AG08395 (cell line): ENCODE measurements at places on chromosomes 16 and 17.

GRCh38 chr17:43439041-43439440 lies 40.2 kb downstream of the ARL4D start:
- DNase-seq: no peak

- DNase-seq: no peak
Observed at GRCh38 chr17:5263441-5263840, 18.6 kb upstream of the RABEP1 start.

GRCh38 chr16:85245307-85246172 lies 133.3 kb upstream of the CIBAR2 start:
- peak; percentile 76 for DNase-seq

DNA sequence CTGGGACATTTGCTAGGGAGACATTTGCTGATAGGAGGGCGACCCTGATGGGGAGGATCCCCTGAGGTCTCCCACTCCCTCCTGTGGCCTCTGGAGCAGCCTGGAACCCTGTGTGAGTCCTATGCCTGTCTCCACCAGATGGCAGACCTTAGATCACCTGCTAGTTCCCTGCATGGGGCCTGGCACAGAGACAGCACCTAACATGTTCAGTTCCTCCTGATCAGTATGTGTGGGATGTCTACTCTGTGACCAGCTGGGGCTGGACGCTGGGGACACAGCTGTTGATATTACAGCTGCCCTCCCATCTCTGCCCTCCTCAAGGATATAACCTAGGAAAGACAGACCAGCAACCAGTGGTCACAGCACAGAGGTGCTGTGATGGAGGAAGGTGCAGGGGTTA lies 1.1 kb upstream of the ADCY7 start:
- DNase-seq: no peak

GRCh38 chr16:66477028-66477515 lies 50.0 kb downstream of the BEAN1 start:
- no peak for DNase-seq
